Muscle of back (tissue), 13 donors: ENCODE measurements at places on chromosomes 12 and 14.

DNA sequence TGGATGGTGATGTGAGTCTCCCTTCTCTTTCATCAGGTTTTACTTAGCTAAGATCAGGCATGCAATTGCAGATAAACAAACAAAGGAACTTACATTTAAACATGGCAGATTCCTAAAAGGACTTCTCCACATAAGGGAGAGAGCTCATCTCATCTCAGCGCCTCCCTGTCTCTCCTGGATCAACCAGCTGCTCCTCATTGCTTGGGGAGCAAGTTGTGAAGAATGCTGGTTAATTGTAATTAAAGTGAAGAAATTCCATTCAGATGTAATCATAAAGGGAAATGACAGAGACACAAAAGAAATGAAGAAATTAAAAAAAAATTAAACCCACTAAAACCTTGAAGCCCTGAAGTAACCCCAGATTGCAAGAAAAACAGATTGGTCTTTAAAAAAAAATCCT, 104.4 kb upstream of the DIO2 start:
- DNase-seq: no peak

- DNase-seq: no peak
Measured at GRCh38 chr12:4849115-4849541, 60.6 kb upstream of the KCNA1 start.

DNA sequence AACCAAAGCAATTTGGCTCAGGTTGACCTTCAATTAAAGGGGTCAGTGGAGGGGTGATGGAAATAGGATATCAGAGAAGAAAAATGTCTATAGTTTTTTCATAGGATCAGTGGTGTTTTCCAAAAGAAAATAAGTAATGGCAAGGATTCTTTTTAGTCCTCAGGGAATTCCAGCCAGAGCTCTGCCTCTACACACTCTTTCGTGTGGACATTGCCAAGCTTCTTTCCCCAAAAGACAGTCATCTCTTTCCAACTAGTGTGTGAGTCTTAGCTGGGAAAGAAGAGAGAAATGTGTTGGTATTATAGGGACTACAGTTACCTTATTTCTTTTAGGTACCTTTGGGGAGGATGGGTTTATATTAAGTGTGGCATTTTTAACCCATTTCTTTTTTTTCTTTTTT, 46.5 kb downstream of the RBMS2 start:
- peak; percentile 25 for DNase-seq

DNA sequence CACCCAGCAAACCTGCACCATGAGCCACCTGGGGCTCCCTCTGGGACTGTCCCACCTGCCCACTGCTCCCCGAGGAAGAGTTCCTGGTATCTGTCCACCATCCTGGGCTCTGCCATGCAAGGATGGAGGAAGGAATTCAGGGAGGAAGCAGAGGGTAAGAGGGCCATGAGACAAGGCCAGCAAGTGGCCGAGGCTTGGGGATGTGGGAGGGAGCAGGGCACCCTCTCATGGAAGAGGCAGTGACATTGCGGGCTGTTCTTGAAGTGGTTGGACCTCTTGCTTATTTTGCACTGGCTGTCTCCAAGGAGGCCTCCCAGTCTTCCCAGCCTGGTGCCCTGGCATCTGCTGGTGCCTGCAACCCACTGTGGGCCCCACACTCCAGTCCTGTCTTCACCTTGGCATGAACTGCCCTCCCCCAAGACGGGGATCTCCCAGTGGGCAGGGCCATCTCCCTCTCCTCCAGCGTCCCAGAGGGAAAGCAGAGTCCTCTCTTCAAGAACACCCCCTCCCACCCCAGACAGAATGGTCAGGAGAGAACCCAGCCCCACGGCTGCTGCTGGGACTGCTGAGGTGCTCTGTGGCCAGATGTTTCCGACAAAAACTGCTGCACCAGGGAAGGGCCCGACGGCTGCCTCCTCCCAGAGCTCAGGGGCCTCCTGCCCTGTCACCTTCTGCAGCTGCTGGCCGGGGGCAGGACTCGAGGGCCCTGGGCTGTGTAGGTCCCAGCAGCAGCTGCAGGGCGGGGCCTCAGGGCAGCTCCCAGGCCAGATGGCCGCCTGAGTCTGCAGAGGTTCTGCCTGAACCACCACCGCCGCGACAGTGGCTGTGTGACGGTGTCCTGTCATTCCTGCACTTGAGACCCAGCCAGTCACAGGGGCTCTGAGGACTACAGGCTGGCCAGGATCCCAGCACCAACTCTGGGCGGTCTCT, 1.8 kb upstream of the AKT1 start:
- peak; percentile 83 for DNase-seq

DNA sequence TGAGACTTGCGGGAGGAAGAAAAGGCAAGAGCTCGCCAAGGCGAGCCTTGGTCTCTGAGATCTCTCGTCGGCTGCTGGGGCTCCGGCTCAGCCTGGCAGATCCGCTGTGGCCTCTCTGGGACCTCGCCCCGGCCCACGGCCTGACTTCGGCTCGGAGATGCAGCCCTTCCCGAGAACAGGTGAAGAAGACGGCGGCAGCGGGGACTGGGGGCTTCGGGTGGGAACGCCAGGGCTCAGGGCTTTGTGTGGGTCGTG, 6.0 kb upstream of the HOXC9 start:
- DNase-seq: peak; percentile 82

DNA sequence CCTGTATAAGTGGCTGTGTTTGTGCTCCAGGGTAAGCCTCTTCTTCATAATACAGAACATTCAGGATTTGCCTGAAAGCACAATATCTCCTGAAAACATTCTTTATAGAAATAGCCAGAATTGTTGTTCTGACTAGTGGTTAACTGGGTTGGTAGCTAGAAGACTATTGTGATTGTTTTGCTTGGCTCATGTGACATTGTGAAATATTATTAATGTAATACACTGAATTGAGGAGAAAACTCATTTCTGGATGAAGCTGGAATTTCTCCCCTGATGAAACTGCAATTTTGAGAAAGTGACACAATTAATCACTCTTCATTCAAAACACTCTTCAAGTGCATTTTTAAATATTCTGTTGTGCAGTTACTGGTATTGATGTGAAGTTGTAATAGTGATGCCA, 172.3 kb upstream of the PTPRQ start:
- no peak for DNase-seq

DNA sequence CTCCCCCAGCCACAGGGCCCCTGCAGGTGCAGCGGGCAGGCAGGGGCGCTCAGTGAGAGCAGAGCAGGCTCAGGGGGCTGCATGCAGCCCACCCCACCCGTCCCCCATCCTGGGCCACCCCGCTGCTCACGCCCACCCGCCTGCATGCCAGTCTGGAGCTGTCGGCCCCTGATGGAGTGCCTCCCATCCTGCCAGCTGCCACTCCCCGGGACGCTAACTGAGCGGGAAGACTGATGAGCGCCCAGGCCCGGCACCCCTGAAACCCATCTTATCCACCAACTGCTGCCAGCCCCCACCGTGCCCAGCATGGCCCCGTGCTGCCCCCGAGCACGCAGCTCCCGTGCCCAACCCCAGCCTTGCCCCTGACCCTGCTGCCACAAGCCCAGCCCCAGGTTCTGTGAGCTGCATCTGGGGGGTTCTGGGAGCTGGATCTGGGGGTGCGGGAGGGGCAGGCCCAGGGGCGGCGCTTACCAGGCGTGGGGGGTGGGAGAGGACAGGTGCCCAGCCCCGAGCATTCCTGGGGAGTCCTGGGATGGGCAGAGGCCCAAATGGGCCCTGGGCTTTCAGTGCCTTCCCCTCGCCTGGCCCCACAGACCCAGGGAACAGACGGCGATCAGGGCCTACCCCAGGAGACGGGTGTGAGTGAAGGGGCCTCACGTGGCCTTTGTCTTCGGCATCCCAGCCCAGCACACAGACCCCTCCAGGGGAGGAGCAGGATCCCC, 13.3 kb downstream of the AKT1 start:
- DNase-seq: no peak

- DNase-seq: no peak
Measured at GRCh38 chr14:78917462-78917861, 747.3 kb downstream of the NRXN3 start.

- DNase-seq: no peak
Measured at GRCh38 chr12:34402899-34403705, 380.8 kb downstream of the ALG10 start.

DNA sequence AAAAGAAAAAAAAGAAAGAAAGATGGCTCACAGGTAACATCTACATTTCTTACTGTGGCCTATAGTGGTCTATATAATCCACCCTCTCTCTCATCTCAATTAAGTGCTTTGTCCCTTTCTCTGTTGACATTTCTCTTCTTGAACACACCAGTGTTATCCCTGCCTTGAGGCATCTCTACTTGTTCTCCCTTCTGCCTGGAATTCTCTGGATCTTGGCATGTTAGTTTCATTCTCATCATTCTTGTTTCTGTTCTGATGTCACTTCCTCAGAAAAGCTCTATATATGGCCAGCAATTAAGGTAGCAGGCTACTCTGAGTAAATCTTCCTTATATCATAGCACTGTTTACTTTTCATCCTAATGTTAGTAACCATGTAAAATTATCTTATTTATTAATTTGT, 155.7 kb upstream of the PDZRN4 start:
- DNase-seq: no peak

- DNase-seq: peak; percentile 63
Measured at GRCh38 chr12:64890873-64891468, 66.5 kb downstream of the TBC1D30 start.

- peak; percentile 85 for DNase-seq
Measured at GRCh38 chr12:46388427-46389021, 16.0 kb upstream of the SLC38A2 start.

DNA sequence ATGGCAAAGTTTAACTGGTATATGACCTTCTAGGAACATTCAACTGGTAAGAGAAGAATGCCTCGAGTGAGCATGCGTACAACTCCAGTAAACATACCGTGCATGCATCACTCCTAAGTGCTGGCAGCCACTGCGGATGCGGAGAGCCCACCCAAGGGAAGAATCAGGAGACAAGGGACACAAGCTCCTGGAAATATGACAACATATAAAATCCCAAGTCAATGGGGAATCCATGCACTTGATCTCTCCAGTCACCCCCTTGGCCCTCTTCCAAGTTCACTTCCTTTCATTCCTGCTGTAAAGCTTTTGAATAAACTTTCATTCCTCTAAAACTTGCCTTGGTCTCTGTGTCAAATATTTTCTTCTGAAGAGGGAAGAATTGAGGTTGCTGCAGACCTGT, 168.7 kb upstream of the TMCC3 start:
- no peak for DNase-seq

- no peak for DNase-seq
Measured at GRCh38 chr12:3671330-3672112, 81.4 kb downstream of the CRACR2A start.

DNA sequence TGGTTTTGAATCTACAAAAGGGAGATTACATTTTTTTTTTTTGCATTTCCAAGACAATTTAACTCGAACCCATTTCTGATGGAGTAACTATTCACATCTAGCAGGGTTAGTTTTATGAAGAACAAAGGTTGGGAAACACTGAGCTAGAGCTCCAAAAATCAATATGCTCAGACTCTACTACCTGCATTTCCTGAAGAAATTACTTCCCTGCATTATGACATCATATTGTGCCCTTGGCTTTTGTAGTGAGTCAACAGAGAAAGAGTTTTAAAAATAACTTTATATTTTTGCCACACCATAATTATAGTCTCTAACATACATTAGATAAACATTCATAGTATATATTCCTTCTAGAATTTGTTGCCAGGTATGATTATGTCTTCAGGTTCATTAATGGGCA, 14.8 kb downstream of the GRIP1 start:
- no peak for DNase-seq

GRCh38 chr12:110253176-110253575, 27.9 kb upstream of the ATP2A2 start:
- no peak for DNase-seq

DNA sequence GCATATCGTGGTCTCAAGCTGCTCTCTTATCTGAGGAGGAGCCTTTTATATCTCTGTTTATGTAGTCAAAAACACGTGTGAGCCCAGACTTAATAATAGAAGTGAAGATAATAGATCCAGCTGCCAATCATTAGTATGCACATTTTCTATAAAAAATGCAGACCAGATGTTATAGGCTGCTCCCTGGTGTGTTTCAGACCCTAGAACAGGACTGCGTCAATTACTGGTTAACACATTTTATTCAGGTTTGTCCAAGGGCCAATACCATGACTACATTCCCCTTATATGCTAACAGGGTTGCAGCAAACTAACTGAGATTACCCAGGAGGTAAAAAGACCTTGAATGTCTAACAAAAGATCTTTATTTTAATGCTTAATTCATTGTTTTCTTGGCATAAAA, 98.5 kb upstream of the NEDD1 start:
- DNase-seq: no peak

DNA sequence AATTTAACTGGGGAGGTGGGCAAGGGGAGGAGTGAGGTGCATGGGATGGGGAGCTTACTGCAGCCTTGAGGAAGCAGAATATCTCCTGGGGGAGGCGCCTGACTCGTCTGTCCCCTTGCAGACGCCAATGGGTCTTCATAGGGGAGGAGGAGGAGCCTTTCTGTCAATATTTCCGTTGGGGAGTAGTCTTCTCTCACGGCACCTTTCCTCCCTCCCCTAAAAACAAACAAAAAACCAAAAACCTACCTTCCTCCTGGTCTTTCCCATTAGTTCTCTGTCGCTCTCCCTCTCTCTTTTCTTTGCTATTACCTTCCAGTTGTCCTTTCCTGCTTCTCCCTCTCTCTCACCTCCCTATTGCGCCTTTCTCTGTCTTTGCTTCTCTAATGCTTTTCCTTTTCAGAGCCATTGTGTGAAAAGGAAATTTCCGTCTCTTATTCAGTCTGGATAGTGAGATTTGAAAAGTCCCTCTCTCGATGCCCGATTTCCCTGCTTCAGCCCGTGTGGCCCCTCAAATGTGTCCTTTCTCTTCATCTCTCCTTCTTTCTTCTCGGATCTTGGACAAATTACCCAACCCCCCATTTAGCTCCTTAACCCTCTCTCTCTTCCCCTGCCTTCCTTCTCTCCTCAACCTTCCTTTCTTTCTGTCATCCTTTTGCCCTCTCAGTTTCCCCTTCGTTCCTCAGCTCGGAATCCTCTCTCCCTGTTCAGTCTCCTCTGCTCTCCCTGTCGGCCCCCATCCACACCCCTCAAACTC, 5.9 kb downstream of the GPR84 start:
- no peak for DNase-seq

DNA sequence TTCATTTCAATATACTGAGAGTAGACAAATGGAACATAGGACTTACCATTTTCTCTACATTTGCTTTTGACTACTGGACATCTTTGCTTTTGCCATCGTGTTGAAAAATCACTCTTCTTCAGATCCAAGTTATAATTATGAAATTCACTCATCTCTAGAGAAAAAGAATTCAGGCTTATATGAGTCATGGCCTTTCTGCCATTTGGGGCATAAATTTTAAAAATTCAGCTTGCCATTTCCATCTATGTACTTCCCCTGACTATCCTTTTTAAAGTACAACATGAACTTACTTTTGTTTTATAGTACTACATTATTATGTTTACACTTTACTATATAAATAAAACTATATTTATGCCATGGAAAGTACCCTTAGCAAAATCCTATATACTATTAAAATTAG, 3.0 kb downstream of the KLRK1 start:
- no peak for DNase-seq

GRCh38 chr14:97976861-97977260, 1179.7 kb downstream of the VRK1 start:
- no peak for DNase-seq

GRCh38 chr14:90400904-90401561, 4.2 kb downstream of the CALM1 start:
- no peak for DNase-seq

- DNase-seq: no peak
Measured at GRCh38 chr12:77248036-77248435, 182.7 kb upstream of the E2F7 start.
